ENCODE measurements at places on chromosomes 1 and 21. TPM values are rescaled to one million over a fixed set of nuclear protein-coding genes. Genes with fewer than 3 reads are reported as not detected.

DNA sequence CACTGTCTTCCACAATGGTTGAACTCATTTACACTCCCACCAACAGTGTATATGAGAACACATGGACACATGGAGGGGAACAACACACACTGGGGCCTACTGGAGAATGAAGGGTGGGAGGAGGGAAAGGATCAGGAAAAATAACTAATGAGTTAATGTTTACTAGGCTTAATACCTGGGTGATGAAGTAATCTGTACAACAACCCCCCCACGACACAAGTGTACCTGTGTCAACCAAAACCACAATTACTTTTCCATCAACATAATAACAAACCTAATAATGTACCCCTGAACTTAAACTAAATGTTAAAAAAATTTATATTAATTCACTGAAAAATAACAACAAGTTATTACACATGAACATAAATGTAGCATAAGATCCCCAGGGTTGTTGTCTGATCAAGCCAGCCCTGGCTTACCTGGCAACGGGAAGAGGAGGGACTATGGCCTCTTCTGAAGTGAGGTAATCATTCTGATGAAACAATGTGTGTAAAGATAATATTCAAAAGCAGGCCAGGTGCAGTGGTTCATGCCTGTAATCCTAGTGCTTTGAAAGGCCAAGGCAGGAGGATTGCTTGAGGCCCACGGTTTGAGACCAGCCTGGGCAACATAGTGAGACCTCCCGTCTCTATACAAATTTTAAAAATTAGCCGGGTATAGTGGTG is 40.8 kb upstream of the HEATR1 start:
- DNase-seq = no peak
- no peaks in the 10 kb centered on the region for H3K27me3 ChIP-seq
- no peaks in the 10 kb centered on the region for H3K4me1 ChIP-seq
- H3K36me3 ChIP-seq = no peaks in the 10 kb centered on the region
- no peak overlapping the region for H3K27ac ChIP-seq

DNA sequence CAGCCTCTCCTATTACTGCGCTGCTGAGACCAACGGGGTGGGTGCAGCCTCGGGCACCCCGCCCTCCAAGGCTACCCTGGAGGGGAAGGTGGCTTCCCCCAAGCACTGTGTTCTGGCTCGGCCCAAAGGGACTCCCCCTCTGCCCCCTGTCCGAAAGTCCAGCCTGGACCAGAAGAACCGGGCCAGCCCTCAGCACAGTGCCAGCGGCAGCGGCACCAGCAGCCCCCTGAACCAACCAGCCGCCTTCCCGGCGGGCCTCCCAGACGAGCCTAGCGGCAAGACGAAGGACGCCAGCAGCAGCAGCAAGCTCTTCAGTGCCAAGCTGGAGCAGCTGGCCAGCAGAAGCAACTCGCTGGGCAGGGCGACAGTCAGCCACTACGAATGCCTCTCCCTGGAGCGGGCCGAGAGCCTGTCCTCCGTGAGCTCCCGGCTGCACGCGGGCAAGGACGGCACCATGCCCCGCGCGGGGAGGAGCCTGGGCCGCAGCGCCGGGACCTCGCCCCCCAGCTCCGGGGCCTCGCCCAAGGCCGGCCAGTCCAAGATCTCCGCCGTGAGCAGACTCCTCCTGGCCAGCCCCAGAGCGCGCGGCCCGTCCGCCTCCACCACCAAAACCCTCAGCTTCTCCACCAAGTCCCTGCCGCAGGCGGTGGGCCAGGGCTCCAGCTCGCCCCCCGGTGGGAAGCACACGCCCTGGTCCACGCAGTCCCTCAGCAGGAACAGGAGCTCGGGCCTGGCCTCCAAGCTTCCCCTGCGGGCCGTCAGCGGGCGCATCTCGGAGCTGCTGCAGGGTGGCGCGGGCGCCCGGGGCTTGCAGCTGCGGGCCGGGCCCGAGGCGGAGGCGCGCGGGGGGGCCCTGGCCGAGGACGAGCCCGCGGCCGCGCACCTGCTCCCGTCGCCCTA is 533.1 kb downstream of the KIF26B start:
- H3K4me3 ChIP-seq = peak overlapping the region; percentile 47
- no peaks in the 10 kb centered on the region for H3K36me3 ChIP-seq
- DNase-seq = peak; percentile 61
- H3K27me3 ChIP-seq = peaks cover 21% of the 10 kb centered on the region

- no peak overlapping the region for H3K4me3 ChIP-seq
- peaks cover 3% of the 10 kb centered on the region for H3K27me3 ChIP-seq
- no peaks in the 10 kb centered on the region for H3K4me1 ChIP-seq
- DNase-seq = no peak
- no peak overlapping the region for H3K27ac ChIP-seq
These were observed 116.1 kb upstream of the GORAB start for GRCh38 chr1:170415710-170416372.

- no peaks in the 10 kb centered on the region for H3K36me3 ChIP-seq
- H3K4me1 ChIP-seq = peaks cover 2% of the 10 kb centered on the region
- no peak for DNase-seq
- H3K27me3 ChIP-seq = no peaks in the 10 kb centered on the region
- H3K4me3 ChIP-seq = no peak overlapping the region
These were observed 25.8 kb upstream of the IFNGR2 start for GRCh38 chr21:33377221-33377920.

- no peak for DNase-seq
- peaks cover 13% of the 10 kb centered on the region for H3K4me1 ChIP-seq
- H3K36me3 ChIP-seq = peaks cover 4% of the 10 kb centered on the region
These were observed 213.8 kb downstream of the HHIPL2 start for GRCh38 chr1:222334026-222334680.

DNA sequence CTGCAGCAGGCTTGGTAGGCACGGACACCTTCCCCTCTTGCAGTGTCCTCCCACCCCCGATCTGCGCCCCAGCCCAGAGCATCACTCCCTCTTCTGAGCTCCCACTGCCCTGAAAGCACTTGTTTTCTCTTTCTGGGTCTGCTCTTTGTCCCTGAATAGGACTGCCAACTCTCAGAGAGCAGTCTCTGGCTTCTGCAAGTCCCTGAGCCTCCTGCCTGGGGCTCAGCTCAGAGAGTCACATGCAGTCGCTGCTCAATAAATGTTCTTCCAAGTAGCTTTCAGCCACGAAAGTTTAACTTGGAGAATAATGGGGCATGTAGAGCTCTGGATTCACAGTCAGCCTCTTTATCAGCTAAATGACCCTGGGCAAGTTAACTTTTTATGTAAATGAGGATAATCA is 205.6 kb downstream of the HIVEP3 start:
- H3K36me3 ChIP-seq = no peaks in the 10 kb centered on the region
- H3K27me3 ChIP-seq = no peaks in the 10 kb centered on the region
- no peak overlapping the region for H3K4me3 ChIP-seq
- no peak for DNase-seq
- H3K4me1 ChIP-seq = peaks cover 11% of the 10 kb centered on the region

DNA sequence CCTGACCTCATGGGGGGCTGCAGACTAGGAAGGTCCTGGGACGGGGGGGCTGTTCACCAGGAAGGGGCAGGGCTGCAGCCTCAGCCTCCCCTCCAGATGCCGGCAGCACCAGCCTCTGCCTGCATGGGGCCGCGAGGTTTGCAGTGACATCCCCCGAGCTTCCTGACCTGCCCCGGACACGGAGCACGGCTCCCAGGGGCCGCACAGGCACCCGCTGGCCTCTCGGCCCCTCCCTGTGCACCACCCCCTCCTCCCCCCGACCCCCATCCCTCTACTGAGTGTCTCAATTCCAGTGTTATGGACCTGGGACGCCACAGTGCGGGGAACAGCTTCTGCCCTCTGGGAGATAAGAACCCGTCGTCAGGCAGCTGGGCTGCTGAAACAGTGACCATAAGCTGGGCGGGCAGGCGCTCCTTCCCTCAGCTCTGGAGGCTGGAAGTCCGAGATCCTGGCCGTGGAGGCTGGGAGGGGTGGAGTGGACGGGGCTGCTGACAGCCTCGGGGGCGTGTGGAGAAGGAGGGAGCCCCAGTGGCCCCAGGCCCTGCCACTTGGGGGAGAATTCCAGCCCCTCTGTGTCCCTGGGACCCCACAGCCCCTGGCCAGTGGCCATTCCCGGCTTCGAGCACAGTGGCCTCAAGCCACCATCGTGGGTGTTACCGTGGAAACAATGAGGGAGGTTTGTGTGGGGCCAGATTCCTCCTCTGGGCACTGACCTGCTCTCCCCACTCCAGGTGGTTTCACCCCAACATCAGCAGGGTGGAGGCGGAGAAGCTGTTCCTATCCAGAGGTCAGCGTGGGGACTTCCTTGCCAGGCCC is 11.6 kb downstream of the RNF223 start:
- H3K27me3 ChIP-seq = peaks cover 45% of the 10 kb centered on the region
- H3K27ac ChIP-seq = no peak overlapping the region
- no peak overlapping the region for H3K4me3 ChIP-seq
- DNase-seq = no peak
- peaks cover 8% of the 10 kb centered on the region for H3K4me1 ChIP-seq

DNA sequence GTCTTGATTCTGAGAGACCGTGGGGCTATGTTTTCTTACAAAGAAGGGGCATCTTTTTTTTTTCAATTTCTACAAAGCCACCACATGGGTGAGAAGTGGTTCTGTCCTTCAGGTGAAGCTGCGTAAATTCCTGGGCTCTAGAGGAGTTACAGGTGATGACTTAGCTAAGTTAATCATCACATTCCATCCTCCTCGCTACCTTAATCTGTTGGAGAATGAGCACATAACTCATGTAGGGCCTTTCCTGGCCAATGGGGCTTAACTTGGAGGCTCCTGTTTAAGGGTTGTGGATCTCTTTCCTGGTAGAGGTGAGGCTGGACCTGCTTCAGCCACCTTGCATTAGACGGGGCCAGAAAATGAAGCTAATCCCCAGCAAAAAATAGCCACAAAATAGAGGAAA is 19.9 kb downstream of the REG4 start:
- no peaks in the 10 kb centered on the region for H3K36me3 ChIP-seq
- H3K4me3 ChIP-seq = no peak overlapping the region
- H3K4me1 ChIP-seq = no peaks in the 10 kb centered on the region

DNA sequence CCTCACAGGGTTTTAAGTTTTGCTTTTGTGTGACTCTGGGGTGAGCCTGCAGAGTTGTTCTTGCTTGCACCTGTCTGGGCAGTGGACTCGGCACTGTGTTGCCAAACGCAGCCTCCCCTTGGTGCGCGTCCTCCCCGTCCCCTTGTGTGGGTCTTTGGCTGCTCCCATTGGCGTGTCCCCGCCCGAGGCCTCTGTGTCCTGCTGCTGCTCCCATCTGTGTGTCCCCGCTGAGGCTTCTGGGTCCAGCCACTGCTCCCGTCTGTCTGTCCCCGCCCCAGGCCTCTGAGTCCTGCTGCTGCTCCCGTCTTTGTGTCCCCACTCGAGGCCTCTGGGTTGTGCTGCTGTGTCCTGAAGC is 62.8 kb downstream of the PCNT start:
- H3K36me3 ChIP-seq = peaks cover 61% of the 10 kb centered on the region
- no peak for DNase-seq
- H3K27ac ChIP-seq = no peak overlapping the region
- H3K27me3 ChIP-seq = no peaks in the 10 kb centered on the region
- H3K4me3 ChIP-seq = no peak overlapping the region

DNA sequence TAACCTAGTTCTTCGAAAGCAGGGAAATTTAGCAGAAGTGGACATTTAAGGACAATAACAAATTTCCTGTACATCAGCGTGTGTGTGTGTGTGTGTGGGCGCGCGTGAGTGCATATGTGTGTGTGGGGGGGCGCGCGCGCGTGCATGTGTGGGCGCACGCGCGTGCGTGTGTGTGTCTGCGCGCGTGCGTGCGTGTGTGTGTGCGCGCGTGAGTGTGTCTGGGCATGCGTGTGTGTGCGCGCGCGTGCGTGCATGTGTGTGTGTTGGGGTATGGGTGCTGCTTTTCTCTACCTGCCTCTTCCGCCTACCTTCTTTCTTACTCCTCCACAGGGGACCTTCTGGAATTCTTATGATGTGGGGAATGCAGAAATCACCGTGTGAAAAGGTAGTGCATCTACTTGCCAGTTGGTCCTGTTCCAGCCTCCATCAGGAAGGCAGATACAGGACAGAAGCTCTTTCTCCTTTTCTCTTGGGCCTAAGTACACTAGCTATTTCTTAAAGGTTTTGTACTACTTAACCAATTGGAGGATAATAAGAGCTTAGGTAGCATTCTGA is 165.4 kb upstream of the KCNK2 start:
- no peaks in the 10 kb centered on the region for H3K27me3 ChIP-seq
- H3K4me1 ChIP-seq = peaks cover 9% of the 10 kb centered on the region
- H3K36me3 ChIP-seq = no peaks in the 10 kb centered on the region
- DNase-seq = no peak

GRCh38 chr1:183355181-183355580 is 63.0 kb downstream of the NMNAT2 start:
- no peaks in the 10 kb centered on the region for H3K27me3 ChIP-seq
- no peak overlapping the region for H3K4me3 ChIP-seq
- no peaks in the 10 kb centered on the region for H3K36me3 ChIP-seq
- peaks cover 18% of the 10 kb centered on the region for H3K4me1 ChIP-seq

DNA sequence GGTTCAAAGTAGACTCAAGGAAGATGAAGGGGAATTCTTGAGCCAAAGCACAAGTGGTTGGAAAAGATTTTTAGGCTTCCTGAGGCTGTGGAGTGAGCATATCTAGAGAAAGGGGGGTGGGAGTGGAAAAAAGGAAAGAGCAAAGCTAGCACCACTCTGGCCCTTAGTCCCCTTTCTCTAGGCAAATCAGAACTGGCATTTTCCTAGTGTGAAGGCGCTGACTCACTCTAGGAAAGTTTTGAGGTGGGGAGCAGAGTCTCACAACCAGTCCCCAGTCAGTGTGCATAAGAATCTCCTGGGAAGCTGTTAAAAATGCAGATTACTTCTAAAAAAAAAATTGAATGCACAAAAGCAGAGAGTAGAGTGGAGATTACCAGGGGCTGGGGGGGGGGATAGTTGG is 3.4 kb upstream of the GPR89B start:
- H3K27me3 ChIP-seq = no peaks in the 10 kb centered on the region
- DNase-seq = no peak
- H3K4me3 ChIP-seq = no peak overlapping the region
- peaks cover 9% of the 10 kb centered on the region for H3K4me1 ChIP-seq
- H3K27ac ChIP-seq = peak overlapping the region; percentile 29

- H3K27me3 ChIP-seq = no peaks in the 10 kb centered on the region
- no peak for DNase-seq
- H3K27ac ChIP-seq = no peak overlapping the region
- H3K36me3 ChIP-seq = no peaks in the 10 kb centered on the region
- H3K4me1 ChIP-seq = no peaks in the 10 kb centered on the region
These were observed 14.9 kb upstream of the VAV3 start for GRCh38 chr1:107979926-107980325.

GRCh38 chr1:227357927-227358302 is 39.6 kb upstream of the CDC42BPA start:
- H3K27me3 ChIP-seq = peaks cover 6% of the 10 kb centered on the region
- no peak overlapping the region for H3K4me3 ChIP-seq
- H3K36me3 ChIP-seq = no peaks in the 10 kb centered on the region
- DNase-seq = no peak

DNA sequence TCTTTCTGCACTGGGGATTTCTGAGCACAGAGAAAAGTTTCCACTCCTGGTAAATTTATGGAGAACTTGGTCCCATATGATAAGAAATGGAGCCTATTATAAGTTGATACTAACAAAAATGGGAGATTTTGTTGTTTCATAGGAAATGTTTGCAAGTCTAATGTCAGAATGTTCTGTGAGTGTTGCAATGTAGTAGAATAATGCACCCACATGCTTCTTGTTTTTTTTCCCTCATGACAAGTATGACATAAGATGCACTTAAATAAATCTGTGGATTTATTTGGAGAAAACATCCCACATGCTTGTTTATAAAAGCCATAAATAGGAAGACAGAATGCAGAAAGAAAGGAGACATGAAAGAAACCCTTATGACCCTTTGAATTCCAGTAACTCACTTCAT is 50.8 kb upstream of the KCNJ6 start:
- H3K4me1 ChIP-seq = peaks cover 4% of the 10 kb centered on the region
- no peak overlapping the region for H3K27ac ChIP-seq
- no peak for DNase-seq
- no peak overlapping the region for H3K4me3 ChIP-seq
- H3K36me3 ChIP-seq = no peaks in the 10 kb centered on the region

The CXADR gene
- total RNA-seq = 119 TPM

The COL9A2 gene
- total RNA-seq = 4.2 TPM

The SLFNL1 gene
- not detected for total RNA-seq
